HEK293T (cell line): ENCODE measurements at places on chromosomes 12 and 14.
A peak's percentile ranks its signal among the peaks of the same experiment; 100 is the strongest.

DNA sequence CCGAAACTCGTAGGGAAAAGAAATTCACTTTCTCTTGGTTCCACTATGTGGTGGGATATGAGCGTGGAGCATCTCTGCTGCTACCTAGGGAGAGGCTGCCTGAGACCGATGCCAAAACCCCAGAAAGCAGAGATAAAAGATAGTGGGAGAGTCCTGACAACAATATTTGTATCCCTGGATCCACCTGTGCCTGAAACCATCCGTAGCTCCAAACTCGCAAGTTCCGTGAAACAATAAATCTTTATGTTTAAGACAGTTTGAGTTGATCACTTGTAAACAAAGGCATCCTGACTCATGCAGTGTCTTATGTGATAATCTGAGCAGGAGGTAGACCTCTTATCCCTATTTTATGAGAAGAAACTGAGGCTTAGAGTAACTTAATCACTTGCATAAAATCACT is 2.9 kb downstream of the MAP1LC3B2 start:
- no peak for DNase-seq

DNA sequence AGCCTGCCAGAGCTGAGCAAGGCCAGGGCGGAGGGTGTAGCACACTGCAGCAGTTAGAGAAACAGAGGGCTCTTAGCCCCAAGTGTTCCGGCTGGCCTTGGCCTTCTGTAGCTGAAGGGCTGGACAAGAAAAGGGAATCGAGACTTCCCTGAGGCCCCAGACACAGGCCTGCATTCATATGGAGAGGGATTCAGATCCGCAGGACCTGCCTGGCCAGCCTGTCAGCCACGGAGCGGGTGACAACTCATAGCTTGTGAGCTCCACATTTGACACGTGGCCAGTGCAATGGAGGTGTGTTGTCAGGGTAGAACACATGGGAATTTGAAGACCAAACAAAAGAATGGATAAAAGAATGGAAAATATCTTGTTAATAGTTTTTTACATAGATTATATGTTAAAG is 182.2 kb upstream of the GSC start:
- DNase-seq, result no peak

DNA sequence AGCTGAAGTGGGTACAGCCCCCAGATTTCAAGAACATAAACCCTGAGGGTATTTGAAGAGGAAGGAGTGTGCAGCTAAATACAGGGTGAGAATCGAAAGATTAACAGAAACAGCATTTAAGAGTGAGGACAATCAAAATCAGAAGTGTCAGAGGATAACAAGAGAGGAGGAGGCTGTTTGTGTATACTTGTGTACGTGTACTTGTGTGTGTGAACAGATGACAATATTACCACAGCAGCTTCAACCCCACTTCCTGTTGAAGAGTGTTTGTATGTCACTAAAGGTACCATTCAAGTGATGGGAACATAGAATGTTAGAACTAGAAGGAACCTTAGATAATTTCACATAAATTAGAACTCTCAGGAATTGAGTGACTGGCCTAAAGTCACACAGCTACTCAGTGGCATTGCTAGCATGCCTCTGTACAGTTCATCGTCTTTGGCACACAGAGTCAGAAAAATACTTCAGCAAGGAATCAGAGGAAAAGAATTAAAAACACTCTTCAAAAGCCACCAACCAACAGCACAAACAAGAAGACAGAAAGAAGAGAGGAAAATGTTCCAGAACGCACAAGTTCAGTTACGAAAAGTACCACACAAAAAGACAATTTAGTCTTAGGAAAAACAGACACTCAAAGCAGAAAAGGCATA is 164.3 kb upstream of the BCL2L14 start:
- no peak for DNase-seq

- DNase-seq, result no peak
Observed at GRCh38 chr14:23530375-23531055, 21.1 kb downstream of the ZFHX2 start.

GRCh38 chr12:116455540-116456329 is 103.4 kb upstream of the MAP1LC3B2 start:
- DNase-seq, result peak; percentile 73

- DNase-seq, result no peak
Observed at GRCh38 chr12:56317675-56318074, 1.9 kb upstream of the CNPY2 start.

DNA sequence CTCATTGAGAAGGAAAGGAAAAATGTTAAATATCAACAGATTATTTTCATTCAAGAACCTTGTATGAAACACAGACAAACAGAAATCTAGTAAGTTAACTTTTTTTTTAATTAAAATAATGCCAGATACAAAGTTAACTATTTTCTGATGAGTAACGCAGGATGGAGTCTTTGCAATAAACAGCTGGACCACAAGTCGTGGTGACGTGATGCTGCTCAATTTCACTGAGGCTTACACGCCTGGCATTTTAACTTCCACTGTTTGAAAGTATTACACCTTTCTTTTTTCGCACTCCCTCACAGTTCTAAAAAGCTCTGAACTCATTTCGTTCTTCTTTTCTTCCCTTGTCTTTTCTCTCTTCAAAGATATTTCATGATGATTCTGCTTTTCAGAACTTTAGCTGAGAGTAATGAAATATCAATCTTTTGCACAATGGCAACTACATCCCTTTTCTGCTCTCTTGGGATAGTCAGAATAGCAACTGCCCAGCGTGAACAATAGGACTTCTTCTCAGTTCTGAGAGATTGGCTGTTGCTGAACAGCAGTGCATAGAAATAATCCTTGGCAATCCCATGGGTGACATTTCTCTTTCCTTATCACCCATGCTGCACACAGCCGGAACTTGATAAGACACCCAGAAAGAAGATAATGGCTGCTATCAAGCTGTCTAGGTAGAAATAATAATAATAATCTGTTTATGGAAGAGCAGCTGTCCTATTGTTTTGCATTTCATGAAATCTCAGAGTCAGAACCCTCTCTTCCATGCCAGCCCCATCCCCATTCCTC is 160.5 kb downstream of the BTG1 start:
- no peak for DNase-seq

- DNase-seq, result no peak
Observed at GRCh38 chr14:50726372-50727107, 58.4 kb upstream of the SAV1 start.

DNA sequence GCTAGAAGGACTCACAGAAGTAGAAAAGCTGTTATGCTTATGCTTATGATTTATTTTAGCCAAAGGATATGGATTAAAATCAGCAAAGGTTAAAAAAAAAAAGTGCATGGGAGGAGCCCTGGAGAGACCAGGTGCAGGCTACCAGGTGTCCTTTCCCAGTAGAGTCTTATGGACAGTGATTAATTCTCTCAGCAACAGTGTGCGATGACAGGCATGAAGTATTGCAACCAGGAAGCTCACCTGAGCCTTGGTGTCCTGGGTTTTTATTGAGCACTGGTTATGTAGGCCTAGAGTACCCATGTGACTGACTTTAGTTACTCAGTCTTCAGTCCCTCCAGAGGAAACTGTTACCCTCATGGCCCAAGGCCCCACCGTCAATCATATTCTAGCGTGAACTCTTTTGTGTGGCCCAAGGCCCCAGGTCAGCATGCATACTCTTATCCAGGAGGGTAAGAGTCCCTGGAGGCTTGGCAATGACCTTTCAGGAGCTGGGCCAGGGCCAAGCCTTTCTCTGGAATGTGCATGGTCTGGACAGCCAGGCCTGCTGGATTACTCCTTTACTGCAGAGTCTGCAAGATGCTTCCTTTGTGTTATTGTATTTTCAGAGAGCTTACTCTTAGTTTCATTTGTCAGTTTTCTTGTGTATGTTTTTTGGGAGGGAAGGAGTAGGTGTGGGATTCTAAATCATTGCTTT is 69.6 kb upstream of the RD3L start:
- DNase-seq, result no peak

GRCh38 chr12:56071648-56072047 is 8.3 kb upstream of the ERBB3 start:
- DNase-seq, result no peak

DNA sequence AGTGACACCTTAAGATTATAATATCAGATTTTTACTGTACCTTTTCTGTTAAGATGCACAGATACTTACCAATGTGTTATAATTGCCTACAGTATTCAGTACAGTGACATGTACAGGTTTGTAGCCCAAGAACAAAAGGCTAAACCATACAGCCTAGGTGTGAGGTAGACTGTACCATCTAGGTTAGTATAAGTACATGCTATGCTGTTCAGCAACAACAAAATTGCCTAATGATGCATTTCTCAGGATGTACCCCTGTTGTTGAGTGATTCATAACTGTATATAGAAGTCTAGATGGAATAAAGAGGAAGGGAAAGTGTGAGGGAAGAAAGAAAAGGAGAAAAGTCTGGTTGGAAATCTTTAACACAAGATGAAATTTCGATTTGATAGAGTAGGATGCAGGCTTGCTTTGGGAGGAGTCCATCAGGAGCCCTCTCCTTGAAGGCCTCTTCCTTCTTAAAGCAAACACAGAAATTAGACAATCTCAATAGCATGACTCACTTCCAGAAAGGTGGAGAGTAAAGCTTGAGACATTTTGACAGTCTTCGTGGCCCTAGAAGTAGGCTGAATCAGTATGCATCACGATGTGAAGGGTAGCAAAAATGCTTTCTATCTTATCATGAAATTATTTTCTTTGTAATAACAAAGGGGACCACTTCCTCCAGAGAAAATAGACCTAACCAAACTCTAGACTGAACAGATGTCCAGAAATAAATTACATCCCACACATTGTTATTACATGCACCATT is 191.5 kb downstream of the SYT1 start:
- no peak for DNase-seq

- no peak for DNase-seq
Observed at GRCh38 chr14:77407158-77407557, 16.2 kb downstream of the NOXRED1 start.

DNA sequence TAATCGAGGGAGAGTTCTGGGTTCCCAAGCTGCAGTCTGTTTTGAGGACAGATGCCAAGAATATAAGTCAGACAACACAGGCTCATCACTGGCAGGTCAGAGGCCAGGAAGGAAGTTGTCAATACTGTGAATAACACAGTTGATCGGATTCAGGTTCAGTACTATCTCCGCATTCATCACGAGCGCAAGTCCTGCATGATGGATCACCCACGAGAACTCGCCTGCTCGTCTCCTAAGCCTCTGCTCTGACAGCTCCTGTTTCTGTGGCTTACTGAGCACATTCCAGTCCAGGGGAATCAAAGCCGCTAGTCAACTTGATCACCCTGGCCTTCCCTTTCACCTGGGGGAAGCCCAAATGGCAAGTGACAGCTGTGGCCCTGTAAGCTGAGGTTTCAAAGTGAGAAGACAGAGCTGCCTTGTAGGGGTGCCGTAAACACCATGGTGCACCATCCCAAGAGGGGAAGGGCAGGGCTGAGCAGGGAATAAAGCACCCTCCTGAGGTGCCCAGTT is 60.1 kb upstream of the DICER1 start:
- no peak for DNase-seq

DNA sequence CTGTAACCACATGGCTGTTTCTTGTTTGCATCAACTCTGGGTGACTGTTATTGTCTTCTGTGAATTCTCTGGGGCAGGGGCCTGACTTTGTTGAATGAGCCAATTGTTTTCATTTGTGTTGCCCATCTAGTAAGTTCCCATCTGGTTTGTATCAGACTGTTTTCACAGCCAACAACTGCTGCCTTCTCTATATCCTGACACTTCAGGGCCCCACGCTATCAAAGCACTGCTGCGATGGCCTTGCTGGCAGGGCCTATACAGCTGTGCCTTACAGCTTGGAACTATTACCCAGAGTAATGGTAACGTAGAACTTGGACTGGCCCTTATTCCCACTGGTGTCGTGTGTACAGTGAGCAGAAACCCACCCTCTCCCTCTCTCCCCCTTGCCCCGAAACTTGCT is 104.3 kb upstream of the DACT1 start:
- DNase-seq, result no peak

- DNase-seq, result no peak
Observed at GRCh38 chr12:18054925-18055619, 34.9 kb downstream of the RERGL start.

DNA sequence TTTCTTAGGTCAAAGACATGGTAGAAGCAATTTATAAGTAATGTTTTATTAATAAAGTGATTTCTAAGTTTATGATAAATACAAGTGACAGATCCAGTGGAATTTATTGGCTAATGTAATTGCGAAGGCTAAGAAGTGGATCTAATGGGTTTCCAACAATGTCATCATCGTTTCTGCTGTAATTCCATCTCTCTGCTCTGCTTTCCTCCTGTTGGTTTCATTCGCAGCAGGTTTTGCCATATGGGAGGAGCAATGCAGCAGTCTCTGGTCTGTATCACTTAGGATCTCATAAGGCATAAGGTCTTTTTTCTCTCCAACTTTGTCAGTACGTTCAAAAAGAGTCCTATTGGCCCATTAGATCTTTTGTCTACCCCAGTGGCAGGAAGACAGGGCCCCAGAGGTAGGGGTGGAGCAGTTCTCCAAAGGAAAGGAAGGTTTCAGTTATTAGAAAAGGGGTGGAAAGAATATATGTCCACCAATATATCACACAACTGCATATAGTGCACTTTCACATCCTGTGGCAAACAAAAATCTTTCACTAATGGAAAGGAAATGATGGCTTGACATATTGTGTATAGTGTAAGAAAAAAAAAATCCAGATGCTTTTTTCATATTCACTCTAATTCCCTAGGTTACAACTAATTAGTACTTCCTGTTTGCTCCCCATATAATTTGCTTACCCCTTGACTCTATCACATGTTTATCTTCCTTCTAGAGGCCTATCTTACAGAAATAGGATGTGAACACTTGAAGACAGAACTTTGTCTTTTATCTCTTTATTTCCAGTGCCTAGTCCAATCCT is 451.3 kb downstream of the ZFP36L1 start:
- no peak for DNase-seq

DNA sequence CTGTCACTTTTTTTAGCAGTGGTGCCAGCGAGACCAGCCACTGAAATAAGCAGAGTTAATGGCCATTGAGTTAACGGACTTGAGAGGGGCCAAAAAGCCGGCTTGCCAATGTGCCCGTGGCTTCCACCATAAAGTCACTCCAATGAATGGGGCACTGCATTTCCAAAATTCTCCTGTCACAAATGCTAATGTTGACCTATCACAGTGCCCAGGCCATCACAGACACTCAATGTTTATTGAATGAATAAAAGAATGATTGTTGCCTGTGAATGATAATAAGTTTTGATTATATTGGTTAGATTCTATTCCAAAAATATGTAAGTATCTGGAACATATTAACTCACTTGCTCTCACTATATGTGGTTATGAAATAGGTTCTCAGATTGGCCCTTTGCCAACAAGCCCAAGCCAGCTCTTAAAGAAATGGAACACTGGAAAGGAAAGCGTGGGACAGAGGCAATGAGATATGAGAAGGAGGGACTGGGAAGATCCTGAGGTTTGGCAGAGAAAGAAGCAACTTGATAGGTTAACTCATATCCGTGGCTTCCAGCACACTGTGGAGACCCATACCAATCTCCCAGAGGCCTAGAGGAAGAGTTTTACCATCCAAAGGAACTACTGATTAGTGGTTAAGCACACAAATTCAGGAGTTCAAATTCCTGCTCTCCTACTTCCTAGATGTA is 108.7 kb downstream of the BTG1 start:
- DNase-seq, result no peak

- DNase-seq, result no peak
Observed at GRCh38 chr14:75456069-75456996, 28.5 kb downstream of the JDP2 start.
